Lung (tissue), 17 donors: ENCODE measurements at places on chromosomes 11 and 22. TPM values are rescaled to one million over a fixed set of nuclear protein-coding genes. Genes with fewer than 3 reads are reported as not detected.

SLC22A9 gene
- not detected for polyA plus RNA-seq

PATE2 gene
- polyA plus RNA-seq, result not detected

PGM2L1 gene
- 2.3 TPM for polyA plus RNA-seq

SYCE3 gene
- 1.1 TPM for polyA plus RNA-seq

OR4C12 gene
- polyA plus RNA-seq, result not detected

MS4A6A gene
- 163 TPM for polyA plus RNA-seq
